ENCODE measurements at places on chromosomes 3 and 15. TPM values are rescaled to one million over a fixed set of nuclear protein-coding genes. Genes with fewer than 3 reads are reported as not detected.

P2RY1 gene
- total RNA-seq: 0.18 TPM

ZNF662 gene
- 1.1 TPM for total RNA-seq

- no peak for DNase-seq
Measured at GRCh38 chr3:187845826-187846225, 100.6 kb upstream of the BCL6 start.

GRCh38 chr3:45241206-45241605, 15.1 kb upstream of the TMEM158 start:
- no peak for DNase-seq

DNA sequence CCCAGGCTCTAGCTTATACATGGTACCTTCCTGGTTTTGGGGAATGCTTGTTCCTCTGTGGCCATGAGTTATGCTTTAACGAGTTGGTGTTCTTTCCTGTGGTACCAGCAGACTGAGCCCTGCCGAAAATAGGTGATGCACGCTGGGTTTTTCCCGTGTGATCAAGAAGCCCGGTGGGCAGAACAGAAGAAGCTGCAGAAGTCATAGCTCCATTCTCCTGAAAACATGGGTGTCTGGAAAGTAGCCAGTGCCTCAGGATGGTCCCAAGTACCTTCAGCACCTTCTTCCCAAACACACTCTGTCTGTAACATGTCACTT, 25.2 kb downstream of the MAPKBP1 start:
- no peak for DNase-seq

- DNase-seq: no peak
Measured at GRCh38 chr3:81910244-81910852, 148.9 kb upstream of the GBE1 start.

DNA sequence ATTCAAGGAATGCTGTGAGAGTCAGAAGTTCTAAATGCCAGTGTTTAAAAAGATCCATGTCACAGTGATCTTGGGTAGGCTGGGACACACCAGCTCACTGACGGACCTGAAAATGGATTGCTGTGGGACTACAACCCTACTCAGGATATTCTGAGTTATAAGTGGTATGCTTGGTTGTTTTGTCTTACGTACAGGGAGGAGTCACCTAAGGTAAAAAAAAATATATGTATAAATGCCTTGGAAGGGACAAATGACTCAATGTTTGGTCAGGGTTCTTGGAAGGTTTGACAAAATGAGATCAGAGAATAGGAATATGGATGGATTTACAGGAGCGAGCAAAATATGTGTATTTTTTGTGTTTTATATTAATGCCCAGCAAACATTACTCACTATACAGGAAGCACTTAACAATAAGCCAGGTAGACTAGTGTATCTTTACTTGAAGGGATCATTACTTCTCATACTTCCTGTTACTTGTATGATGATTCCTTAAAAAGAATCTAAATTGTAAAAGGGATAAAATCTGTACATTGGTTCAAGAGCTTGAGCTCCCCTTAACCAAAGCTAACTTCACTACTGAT, 767.3 kb downstream of the GBE1 start:
- DNase-seq: no peak

DNA sequence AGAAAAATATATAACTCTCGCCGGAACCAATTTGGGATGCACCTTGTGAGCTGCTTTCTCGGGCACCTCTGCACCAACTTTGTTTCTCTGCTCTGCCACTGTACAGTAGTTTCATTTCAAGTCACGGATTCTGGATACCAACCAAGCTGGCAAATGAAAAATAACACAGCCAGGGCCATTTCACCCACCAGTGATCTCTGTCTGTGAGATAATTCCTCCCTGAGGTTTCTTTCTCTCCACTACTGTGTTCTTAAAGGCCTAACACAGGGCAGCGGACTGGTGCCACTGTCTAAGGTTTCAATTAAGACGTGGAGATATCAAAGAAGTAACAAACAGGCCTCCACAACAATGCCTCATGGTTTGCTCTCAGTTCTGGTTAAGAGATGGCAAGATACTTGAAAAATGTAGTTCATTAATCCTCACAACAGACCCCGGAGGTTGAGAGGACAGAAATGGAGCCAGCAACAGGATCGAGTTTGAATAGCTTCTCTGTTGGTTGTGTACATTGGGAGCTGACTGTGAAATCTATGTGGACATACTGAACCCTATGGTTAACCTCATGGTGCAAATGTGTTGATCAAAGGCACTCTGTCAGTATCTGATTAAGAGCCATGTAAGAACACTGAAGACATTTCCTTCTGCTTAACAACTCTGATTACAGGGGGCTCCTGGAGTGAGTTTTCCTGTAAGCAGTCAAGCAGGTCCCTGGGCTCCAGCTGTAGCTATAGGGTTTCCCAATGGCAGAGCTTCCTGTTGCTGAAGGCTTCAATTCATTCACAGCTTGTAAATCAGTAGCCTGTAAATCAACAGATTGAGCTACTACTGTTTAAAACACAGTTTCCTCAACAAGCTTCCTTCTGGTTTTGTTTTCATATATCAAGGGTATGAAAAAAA, 470.5 kb downstream of the EPHA3 start:
- no peak for DNase-seq

DNA sequence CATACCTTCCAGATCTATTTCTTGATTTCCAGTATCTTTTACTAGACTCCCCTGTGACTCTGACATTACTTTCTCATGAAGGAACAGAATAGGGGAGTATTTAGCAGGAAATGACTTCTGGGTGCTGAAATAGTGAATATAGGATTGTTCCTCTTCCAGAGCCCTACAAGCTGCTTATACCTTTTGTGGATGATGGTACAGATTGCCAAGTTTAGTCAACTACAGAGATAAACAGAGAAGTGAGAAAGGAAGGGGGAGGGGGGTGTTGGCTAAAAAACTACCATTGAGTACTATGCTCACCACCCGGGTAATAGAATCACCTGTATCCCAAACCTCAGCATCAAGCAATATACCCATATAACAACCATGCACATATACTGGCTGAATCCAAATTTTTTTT, 298.3 kb upstream of the GPR149 start:
- DNase-seq: no peak

DNA sequence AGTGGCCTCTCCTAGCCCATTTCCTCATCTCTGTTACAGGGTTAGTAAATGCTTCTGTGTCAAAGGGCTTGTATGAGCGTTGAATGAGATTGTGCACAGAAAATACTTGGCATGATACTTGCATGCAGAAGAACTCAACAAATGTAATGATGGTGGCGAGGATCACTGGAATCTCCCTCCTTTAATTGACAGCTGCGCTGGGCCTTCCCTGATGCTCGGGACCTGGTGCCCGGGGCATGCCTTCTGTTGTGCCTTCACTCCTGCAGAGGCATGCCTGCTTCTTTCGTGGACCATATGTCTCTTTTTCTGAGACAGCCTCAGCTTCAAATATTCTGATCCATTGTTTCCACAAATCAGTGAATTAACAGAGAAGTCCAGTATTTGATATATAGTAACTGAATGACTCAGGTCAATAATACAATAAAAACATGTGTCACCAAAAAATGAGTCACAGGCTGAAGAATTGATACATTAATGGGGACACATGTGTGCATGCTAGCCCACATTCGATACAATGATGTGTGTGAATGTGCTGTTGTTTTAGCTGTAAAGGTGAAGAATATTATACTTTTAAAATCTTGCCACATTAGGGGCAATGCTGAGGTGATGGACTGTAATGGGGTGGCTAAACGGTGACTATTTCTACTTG, 243.3 kb upstream of the TBL1XR1 start:
- no peak for DNase-seq

- no peak for DNase-seq
Measured at GRCh38 chr3:172199850-172200369, 160.5 kb downstream of the FNDC3B start.

DNA sequence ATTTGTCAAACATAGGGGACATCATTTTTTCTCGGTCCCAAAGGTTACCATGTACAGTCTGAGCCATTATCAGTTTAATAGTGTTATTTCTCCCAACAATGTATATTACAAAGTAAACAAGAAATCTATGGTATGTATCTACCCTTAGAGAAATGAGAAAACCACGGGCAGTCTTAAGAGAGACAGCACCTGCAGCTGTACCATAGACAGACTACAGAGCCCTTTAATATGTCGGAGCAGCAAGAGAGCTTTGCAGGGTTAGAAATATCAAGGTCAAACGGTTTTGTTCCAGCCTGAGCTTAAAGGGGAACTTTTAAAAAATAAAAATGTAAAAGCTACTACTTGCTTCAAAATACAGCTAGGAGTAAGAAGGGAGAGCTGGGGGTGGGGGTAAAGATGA, 53.2 kb downstream of the SH3BP5 start:
- DNase-seq: no peak

PP2D1 gene
- total RNA-seq: not detected

GMNC gene
- total RNA-seq: not detected

GRCh38 chr15:99090011-99090699, 14.7 kb upstream of the SYNM start:
- DNase-seq: no peak

DNA sequence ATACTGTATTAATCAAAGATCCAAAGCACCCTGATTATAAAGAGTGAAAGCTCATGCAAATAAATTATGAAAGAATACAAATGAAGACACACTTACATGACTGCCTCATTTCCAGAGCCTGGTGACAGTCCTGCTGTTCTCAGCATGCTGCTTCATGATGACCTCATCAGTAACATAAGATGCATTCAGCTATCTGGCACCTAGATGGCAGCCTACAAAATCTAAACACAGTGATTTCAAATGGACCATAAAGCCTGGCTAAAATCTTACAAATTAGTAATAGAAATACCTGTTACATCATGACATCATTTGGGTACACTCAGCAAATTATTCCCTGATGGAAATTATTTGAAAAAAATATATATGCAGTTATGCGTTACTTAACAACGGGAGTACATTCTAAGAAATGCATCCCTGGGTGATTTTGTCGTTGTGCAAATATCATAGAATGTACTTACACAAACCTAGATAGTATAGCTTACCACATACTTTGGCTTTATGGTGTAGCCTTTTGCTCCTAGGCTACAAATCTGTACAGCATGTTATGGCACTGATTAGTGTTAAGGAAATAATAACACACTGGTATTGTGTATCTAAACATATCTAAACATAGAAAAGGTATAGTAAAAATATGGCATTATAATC, 207.2 kb downstream of the EPHA3 start:
- DNase-seq: no peak

RPS27L gene
- total RNA-seq: 214 TPM

GRCh38 chr3:45087155-45087554, 59.0 kb downstream of the CDCP1 start:
- DNase-seq: no peak

CYP1A2 gene
- not detected for total RNA-seq

DNA sequence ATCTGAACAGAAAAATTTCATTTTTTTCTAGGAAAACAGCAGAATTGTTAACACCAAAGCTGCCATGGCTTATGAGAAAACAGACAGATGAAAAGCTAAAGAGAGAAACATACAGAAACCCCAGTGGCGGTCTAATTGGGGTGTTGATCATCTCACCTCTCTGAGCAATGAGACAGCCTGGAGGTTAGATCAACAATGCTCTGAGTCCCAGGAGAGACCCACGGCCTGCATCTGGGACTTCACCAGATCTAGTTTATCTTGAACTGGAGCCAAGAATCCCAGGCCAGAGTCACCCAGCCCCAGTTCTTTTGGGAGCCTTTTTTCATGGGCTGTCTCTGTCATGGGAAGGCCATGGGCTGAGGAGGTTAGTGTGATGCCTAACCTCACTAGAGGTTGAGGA, 3.5 kb upstream of the GALNT15 start:
- no peak for DNase-seq

- DNase-seq: no peak
Measured at GRCh38 chr3:141307351-141308059, 60.8 kb upstream of the ZBTB38 start.

DNA sequence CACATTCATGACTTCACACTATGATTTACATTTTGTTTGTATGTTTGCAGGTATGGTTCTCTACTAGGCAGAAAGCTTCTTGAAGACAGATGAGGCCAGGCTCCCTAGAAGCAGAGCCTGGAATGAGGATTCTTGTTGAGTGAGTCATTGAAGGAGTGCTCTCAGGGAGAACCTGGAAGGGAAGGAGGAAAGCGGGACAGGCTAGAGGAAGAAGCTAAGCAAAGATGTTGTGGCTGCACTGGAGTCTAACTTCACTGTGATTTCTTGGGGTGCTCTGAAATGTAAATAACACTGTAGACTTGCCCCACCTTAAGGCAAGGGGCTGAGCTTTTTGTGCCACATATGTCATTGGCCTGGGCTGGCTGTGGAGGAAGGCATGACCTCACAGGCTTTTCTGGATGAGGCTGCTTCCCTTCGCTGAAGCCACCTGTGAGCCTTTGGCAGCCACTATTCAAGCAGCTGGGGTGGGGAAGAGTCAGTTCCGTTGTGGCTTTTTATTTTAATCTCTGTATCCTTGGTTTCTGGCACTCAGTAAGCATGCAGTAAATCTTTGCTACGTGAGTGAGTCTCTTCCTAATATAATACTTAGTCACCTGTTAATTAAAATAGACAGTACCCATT, 307.3 kb downstream of the SV2B start:
- DNase-seq: no peak

- DNase-seq: no peak
Measured at GRCh38 chr3:98376631-98377030, 13.8 kb upstream of the OR5K3 start.

- no peak for DNase-seq
Measured at GRCh38 chr3:53570709-53571108, 76.3 kb downstream of the CACNA1D start.

DNA sequence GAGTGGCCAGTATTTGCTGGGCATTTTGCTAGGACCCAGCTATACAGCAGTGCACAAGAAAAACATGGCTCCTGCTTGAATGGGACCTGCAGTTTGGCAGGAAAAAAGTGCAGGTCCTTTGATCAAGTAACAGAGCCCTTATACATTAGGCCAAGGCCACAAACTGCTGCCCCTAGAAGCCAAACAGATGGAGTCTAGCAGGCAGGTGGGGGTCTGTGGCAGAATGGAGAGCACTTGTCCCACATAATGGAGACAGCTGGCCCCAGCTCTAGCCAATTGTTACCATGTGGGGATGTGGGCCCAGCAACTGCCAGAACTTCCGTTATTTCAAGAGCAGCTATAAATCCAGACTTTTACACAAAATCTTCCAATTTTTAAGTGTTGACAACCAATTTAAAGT, 79.3 kb downstream of the SHQ1 start:
- DNase-seq: no peak

DNA sequence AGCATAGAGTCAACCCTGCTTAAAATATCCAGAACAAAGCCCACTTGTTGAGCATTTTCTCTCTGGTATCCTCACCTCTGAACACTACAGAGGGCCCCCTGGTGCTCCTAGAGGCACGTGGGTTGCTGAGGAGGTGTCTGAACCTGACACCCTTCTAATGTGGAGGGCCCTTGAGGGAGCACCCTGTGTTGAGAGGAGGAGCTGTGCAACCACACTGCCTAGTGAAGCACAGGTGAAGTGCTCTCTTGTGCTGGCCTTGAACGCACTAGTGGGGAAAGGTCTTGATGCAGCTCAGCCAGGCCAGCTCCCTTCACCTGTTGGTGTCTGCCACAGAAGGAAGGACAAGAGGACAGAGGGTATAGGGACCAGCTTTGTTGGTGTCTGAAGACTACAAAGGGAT, 51.9 kb downstream of the CCK start:
- peak; percentile 19 for DNase-seq

DNA sequence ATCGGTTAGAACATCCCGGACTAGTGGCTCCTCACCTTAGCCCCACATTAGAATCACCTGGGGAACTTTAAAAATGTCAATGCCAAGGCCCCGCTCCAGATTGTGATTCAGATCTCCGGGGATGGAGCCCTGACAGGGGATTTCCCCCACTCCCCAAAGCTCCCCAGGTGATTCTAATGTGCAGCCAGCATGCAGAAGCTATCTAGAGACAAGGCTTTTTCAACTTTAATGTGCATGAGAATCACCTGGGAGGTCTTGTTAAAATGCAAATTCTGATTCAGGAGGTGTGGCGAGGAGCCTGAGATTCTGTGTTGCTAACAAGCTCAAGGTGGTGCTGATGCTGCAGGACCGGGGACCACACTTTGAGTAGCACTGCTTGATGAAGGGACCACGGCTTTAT, 156.7 kb downstream of the RAB11A start:
- no peak for DNase-seq

All from CD8-positive, alpha-beta memory T cell (primary cell).